Spinal cord (tissue), 10 donors: ENCODE measurements at places on chromosomes 7 and 10.

- no peak for DNase-seq
Observed at GRCh38 chr10:101901340-101901739, 57.7 kb upstream of the KCNIP2 start.

GRCh38 chr7:151095828-151096475 lies 9.7 kb downstream of the AGAP3 start:
- no peak for DNase-seq

GRCh38 chr10:35608328-35608672 lies 3.2 kb downstream of the GJD4 start:
- no peak for DNase-seq

DNA sequence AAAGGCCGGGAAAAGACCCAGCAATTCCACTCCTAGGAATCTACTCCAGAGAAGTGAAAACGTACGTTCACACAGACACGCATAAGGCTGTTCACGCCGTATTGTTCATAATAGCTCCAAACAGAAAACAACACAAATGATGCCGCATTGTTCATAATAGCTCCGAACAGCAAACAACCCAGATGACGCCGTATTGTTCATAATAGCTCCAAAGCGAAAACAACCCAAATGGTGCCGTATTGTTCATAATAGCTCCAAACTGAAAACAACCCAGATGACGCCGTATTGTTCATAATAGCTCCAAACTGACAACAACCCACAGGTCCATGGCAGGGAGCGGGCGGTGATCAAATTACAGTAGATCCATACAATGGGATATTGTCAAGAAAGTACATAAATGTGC lies 85.2 kb upstream of the DNAAF5 start:
- DNase-seq = no peak

- no peak for DNase-seq
Observed at GRCh38 chr7:87007038-87007437, 52.4 kb downstream of the ELAPOR2 start.

DNA sequence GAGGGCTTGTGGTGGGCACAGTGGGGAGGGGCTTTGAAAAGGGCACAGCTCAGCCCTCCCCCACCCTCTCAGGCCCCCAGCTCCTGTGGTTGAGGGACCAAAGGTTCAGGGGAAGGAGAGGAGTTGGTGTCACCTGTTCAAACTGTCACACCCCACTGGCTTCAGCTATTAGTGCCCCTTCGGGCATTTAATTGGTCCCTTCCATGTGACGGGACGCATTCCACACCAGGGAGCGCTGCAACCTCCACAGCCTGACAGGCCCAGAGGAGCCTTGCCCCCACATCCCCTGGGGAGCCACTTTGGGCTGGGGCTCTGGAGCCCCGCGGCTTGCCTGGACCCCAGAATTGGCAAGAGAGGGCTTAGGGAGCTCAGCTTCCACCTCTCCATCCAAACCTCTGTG lies 75.7 kb downstream of the C10orf105 start:
- DNase-seq = no peak
